Left renal cortex interstitium (tissue), 4 donors: ENCODE measurements at places on chromosomes 2 and 18. TPM values are rescaled to one million over a fixed set of nuclear protein-coding genes. Genes with fewer than 3 reads are reported as not detected.

GRCh38 chr2:237760506-237761502 is 37.8 kb upstream of the RBM44 start:
- no peak for DNase-seq

DNA sequence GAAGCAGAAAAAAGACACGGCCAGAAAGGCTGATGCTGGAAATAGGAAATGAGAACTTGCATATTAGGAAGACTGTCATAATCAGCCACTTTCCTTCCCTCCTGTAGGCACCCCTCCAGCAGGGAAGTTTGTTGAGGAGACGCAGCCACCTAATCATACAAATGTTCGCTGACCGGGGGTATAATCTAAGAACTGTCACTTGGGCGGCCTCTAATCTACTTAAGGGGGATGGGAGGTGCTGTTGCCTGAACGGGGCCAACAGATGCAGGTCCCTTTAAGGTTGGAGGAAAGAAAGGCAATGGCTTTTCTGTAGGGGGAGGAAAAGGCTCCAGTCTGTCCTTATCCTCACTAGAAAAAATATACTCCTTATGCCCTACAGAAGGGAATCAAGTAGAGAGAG is 50.6 kb downstream of the DNAJC10 start:
- DNase-seq, result no peak

Gene SIX3
- polyA plus RNA-seq, result not detected

DNA sequence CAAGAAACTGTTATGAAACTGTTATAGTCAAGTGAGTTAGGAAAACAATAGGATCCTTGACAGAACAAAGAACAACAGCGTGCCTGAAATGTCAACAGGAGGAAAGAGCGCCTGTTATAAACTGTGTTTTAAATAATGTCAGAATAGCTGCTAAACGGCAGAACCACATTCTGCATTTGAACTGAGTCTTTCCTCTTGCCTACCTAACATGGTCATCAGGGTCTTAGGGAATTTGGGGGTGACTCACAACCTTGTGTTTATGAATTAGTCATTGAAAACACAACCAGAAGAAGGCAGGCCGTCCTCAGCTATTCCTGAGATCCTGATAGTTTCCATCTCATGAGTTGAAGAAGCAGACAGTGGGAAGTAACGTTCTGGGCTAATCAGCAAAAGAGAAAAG is 222.0 kb upstream of the FN1 start:
- DNase-seq, result no peak

Gene POTEJ
- 0.08 TPM for polyA plus RNA-seq

Gene TMEM247
- not detected for polyA plus RNA-seq
